ENCODE measurements at places on chromosomes 1 and 21. TPM values are rescaled to one million over a fixed set of nuclear protein-coding genes. Genes with fewer than 3 reads are reported as not detected.

DNA sequence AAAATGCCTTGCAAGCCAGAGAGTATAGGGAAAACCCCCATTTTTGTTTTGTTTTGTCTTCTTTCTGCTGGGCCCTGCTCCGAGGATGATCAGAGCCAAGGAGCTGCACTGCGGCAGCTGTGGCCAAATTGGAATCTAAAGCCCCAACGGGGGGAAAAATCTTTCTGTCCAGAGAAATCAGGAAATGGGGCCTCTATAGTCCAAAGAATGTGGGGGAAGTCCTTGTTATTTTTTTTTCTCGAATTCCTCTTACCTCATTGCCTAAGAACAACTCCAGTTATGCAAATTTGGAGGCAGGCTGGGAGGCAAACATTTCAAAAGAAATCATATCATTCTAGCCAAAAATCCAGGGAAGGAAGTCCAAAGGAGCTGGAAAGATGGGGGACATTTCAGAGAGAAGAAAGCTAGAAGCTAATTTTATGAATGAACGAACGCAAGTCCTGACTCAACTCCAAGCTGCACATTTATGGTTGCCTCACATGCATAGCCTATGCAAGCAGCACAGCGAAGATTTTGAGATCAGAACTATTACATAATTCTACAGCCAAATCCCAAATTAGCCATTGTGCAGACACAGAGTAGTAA is 263.2 kb downstream of the KCTD3 start:
- no peak overlapping the region for H3K4me3 ChIP-seq
- no peak overlapping the region for H3K27ac ChIP-seq
- H3K4me1 ChIP-seq, result no peaks in the 10 kb centered on the region
- no peak for DNase-seq
- no peaks in the 10 kb centered on the region for H3K36me3 ChIP-seq

The PKLR gene
- not detected for total RNA-seq

GRCh38 chr1:193310564-193310963 is 124.2 kb upstream of the B3GALT2 start:
- DNase-seq, result no peak
- no peaks in the 10 kb centered on the region for H3K36me3 ChIP-seq
- H3K4me3 ChIP-seq, result no peak overlapping the region
- H3K27me3 ChIP-seq, result no peaks in the 10 kb centered on the region
- peaks cover 14% of the 10 kb centered on the region for H3K4me1 ChIP-seq

- no peak overlapping the region for H3K4me3 ChIP-seq
- H3K27ac ChIP-seq, result no peak overlapping the region
Measured at GRCh38 chr1:145908653-145909052, 1.2 kb downstream of the ITGA10 start.

The NR5A2 gene
- total RNA-seq, result not detected

DNA sequence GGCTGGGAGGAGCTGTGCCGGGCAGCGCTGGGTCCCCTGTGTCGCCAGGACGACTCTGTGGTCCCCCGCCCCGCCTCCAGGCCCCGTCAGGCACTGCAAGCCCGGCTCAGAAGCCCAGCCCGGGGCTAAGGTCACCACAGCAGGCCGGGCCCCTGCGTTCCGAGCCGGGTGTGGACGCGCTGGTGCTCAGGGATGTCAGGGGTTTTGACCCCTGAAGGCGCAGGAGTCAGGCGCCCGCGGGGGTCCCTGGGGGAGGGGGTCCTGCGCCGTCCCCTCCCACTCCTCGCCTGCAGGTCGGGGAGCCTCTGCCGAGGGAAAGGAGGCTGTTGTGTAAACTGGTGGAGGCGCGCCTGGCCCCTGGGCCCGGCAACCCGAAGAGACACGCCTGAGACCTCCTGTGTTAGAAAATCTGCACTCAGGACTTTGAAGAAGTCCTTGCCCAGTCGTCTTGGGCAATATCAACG is 23.7 kb upstream of the TMEM54 start:
- H3K4me1 ChIP-seq, result peaks cover 20% of the 10 kb centered on the region
- peak; percentile 35 for DNase-seq
- peak overlapping the region; percentile 19 for H3K4me3 ChIP-seq
- peaks cover 54% of the 10 kb centered on the region for H3K27me3 ChIP-seq
- H3K27ac ChIP-seq, result no peak overlapping the region

DNA sequence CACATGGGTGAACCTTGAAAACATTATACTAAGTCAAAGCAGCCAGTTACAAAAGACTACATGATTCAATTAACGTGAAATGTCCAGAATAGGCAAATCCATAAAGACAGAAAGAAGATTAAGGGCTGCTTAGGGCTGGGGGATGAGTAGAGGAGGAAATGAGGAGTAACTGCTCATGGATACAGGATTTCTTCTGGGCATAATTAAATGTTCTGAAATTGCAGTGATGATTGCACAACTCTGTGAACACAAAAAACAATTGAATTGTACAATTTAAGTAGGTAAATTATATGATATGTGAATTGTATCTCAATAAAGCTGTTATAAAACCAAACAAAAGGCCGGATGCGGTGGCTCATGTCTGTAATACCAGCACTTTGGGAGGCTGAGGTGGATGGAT is 52.2 kb downstream of the RERE start:
- DNase-seq, result no peak
- no peak overlapping the region for H3K4me3 ChIP-seq
- peaks cover 6% of the 10 kb centered on the region for H3K36me3 ChIP-seq
- no peak overlapping the region for H3K27ac ChIP-seq
- H3K27me3 ChIP-seq, result no peaks in the 10 kb centered on the region

The VHLL gene
- 0.28 TPM for total RNA-seq

- H3K27me3 ChIP-seq, result no peaks in the 10 kb centered on the region
- H3K36me3 ChIP-seq, result no peaks in the 10 kb centered on the region
- no peak for DNase-seq
Measured at GRCh38 chr1:9873385-9873784, 36.7 kb downstream of the CTNNBIP1 start.

The SLC9C2 gene
- not detected for total RNA-seq

DNA sequence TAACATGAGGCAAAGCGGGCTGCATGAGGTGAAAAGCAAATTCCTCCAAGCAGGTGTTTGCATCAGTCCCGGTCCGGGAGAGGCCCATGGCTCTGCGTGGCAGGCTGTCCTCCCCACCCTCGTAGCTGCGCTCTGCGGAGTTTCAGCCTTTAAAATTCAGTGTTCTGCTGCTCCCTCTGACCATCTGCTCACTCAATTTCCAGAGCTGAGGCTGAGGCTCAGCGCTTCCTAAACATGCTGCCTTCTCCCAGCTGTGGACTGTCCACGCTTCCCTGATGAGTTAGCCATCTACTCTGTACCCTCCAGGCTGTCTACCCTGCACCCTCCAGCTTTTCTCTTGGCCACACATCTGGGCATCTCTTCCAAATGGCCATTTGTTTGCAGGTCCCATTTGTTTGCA is 87.7 kb downstream of the KCNJ6 start:
- H3K27ac ChIP-seq, result no peak overlapping the region
- H3K4me1 ChIP-seq, result no peaks in the 10 kb centered on the region
- DNase-seq, result no peak
- no peak overlapping the region for H3K4me3 ChIP-seq
- H3K36me3 ChIP-seq, result no peaks in the 10 kb centered on the region

DNA sequence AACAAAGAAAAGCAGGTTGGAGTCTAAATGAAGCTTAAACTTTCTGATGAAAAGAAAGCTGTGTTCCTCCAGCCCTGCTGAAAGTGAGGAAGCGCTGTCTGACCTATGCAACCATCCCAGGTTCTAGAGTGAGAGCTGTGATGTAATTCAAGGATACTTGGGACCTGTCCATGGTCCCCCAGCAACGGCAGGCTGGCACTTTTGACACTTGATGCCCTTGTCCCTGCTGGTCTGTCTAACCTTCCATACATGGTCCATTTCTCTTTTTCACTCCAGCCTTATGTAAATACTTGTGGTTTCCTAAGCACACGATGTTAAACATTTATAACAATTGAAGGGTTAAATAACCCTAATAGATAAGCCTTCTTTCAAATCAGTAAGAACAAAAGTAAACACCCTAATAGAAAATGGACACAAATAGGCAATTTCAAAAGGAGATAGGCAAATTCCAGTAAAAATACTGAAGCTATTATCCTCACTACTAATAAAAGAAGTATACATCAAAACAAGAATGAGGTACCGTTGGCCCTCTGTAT is 17.7 kb upstream of the KDM4A start:
- no peak for DNase-seq
- no peaks in the 10 kb centered on the region for H3K4me1 ChIP-seq
- H3K27ac ChIP-seq, result no peak overlapping the region
- no peaks in the 10 kb centered on the region for H3K36me3 ChIP-seq
- H3K4me3 ChIP-seq, result no peak overlapping the region

The ATP1A4 gene
- not detected for total RNA-seq

DNA sequence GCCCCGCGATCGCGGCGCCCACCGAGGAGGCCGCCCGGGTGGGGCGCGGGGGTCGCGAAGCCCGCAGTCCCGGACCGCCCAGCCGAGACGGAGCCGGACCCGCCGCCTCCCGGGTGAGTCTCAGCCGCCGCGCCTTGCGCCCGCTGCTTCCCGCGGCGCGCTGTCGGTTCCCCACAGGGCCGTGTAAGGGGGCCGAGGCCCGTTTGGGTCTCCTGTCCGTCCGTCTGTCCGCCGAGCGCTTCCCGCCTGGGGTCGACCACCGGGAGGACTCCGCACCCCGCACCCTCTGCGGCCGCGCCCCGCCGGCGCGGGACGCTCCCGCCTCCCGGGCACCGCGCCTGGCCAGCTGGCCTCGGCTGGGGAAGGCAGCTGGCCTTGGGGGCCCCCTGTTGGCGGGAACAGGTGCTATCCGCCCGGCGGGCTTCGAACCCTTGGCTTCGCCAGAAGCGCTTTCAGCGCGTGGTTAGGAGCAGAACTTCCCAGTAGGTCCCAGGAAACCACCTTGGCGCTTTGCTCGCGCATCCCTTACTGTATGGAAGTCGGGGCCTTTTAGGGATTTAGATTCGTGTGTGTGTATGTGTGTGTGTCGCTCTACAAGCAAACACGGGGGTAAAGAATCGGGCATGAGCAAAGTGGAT is 414 bp downstream of the TMEM51 start:
- H3K4me1 ChIP-seq, result peaks cover 19% of the 10 kb centered on the region
- peak; percentile 66 for DNase-seq
- H3K27me3 ChIP-seq, result peaks cover 48% of the 10 kb centered on the region
- no peak overlapping the region for H3K27ac ChIP-seq

DNA sequence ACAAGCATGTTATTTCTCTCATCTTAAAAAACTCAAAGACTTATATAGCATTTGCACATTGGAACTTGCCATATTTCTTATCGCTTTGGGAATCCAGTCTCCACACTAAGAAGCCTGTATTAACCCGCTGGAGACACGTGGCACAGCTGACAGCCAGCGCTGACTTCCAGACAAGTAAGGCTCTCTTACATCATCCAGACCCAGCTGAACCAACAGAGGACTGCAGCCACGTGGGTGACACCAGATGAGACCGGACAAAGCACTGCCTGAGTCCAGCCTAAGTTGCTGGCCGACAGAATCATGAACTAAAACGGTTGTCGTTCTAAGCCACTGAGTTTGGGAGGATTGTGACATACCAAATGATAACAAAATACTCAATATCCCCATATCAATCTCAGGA is 6.3 kb upstream of the CD247 start:
- no peaks in the 10 kb centered on the region for H3K36me3 ChIP-seq
- no peak for DNase-seq
- H3K27me3 ChIP-seq, result no peaks in the 10 kb centered on the region
- H3K27ac ChIP-seq, result no peak overlapping the region

DNA sequence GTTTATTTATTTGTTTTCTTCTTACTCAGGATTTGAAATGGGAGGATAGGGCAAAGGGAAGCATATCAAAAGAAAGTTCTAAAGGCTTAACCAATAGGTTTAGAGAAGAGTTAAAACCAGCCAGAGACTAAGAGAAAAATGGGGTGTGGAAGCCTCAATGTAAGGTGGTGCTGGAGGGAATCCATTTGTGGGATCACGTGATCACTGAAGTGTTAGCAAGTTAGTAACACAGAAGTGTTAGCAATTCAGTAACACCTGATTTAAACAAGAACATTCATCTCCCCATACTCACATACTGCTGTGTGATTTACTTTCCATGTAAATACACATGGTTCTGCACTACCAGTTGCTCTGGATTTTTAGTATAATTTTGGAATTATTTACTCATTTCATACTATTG is 451.2 kb downstream of the DISC1 start:
- DNase-seq, result no peak
- no peaks in the 10 kb centered on the region for H3K4me1 ChIP-seq
- H3K27me3 ChIP-seq, result peaks cover 9% of the 10 kb centered on the region
- peaks cover 6% of the 10 kb centered on the region for H3K36me3 ChIP-seq
- H3K4me3 ChIP-seq, result no peak overlapping the region

GRCh38 chr1:58465176-58465575 is 81.3 kb downstream of the OMA1 start:
- no peaks in the 10 kb centered on the region for H3K4me1 ChIP-seq
- DNase-seq, result no peak
- H3K27ac ChIP-seq, result no peak overlapping the region
- H3K27me3 ChIP-seq, result no peaks in the 10 kb centered on the region
- H3K4me3 ChIP-seq, result no peak overlapping the region

The HSPA6 gene
- total RNA-seq, result 0.11 TPM

- no peak for DNase-seq
- H3K27me3 ChIP-seq, result no peaks in the 10 kb centered on the region
- no peak overlapping the region for H3K27ac ChIP-seq
- H3K4me1 ChIP-seq, result peaks cover 7% of the 10 kb centered on the region
- H3K4me3 ChIP-seq, result no peak overlapping the region
Measured at GRCh38 chr1:192973988-192974387, 85.2 kb downstream of the UCHL5 start.

GRCh38 chr1:38558500-38559445 is 300.8 kb downstream of the RRAGC start:
- H3K4me1 ChIP-seq, result peaks cover 43% of the 10 kb centered on the region
- H3K27ac ChIP-seq, result peak overlapping the region; percentile 77
- no peaks in the 10 kb centered on the region for H3K36me3 ChIP-seq
- H3K27me3 ChIP-seq, result peaks cover 19% of the 10 kb centered on the region

GRCh38 chr1:100719490-100719889 is at the start of gene VCAM1:
Gene VCAM1 (plus strand): TSS chr1:100719742. CDS start chr1:100719861, 119 bp downstream.
- H3K36me3 ChIP-seq, result no peaks in the 10 kb centered on the region
- H3K4me3 ChIP-seq, result no peak within 1 kb of the TSS
- DNase-seq, result no peak
- no peaks in the 10 kb centered on the region for H3K4me1 ChIP-seq
- H3K27ac ChIP-seq, result no peak within 1 kb of the TSS

DNA sequence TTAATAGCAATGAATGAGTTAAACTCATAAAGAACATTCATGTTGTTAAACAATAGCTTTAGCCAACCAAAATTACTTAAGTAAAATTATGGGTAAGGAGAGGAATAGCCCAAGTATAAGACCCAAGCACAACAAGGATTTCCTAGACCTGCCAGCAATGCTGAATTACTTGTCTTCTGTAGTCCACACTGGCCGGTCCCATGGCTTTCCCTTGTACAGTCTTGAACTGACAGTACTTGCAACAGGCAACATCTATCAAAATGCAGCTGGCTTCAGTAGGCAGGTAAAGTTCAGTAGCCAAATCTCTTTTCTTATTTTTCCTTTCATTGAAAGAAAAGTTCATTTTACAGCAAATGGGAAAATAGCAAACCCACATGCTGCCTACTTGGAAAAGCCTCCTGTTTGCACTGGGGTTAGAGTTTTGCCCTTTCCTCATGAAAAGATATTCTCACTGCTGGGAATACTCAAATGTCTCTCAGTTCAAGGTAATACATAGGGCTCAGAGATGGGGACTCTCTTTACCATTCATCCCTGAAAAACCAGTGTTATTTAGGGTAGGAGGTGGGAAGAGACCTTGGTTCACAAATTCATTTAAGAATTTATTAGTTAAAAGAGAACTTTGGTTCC is 222.8 kb downstream of the TTLL7 start:
- no peaks in the 10 kb centered on the region for H3K36me3 ChIP-seq
- no peaks in the 10 kb centered on the region for H3K27me3 ChIP-seq
- no peak for DNase-seq
- H3K4me1 ChIP-seq, result no peaks in the 10 kb centered on the region
- no peak overlapping the region for H3K27ac ChIP-seq

- H3K27ac ChIP-seq, result peak overlapping the region; percentile 96
- peak overlapping the region; percentile 95 for H3K4me3 ChIP-seq
- H3K4me1 ChIP-seq, result peaks cover 30% of the 10 kb centered on the region
- peak; percentile 19 for DNase-seq
Measured at GRCh38 chr1:119713039-119713748, 1.5 kb downstream of the PHGDH start.

All from activated CD4-positive, alpha-beta T cell treated with anti-CD3 and anti-CD28 coated beads for 36 hours (primary cell).